NCI-H2081 (cell line): ENCODE measurements at places on chromosomes 12 and 14.

- no peak for DNase-seq
Observed at GRCh38 chr14:68589447-68590200, 203.2 kb downstream of the ZFP36L1 start.

DNA sequence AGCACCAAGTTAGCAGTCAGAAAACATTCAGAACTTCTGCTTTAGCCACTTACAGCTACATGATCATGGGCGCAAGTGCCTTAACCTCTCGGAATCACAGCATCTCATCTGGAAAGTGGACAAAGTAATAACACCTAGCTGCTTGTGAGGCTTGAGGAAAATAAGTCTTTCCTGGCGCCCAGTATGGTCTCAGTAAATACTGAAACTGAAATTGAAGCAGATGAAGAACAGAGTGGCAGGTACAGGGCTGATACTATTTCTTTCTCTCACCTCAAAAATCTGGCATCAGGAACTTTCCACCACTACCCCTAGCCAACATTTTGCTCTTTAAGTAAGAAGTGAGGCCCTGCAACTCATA, 129.7 kb upstream of the FUT8 start:
- no peak for DNase-seq

DNA sequence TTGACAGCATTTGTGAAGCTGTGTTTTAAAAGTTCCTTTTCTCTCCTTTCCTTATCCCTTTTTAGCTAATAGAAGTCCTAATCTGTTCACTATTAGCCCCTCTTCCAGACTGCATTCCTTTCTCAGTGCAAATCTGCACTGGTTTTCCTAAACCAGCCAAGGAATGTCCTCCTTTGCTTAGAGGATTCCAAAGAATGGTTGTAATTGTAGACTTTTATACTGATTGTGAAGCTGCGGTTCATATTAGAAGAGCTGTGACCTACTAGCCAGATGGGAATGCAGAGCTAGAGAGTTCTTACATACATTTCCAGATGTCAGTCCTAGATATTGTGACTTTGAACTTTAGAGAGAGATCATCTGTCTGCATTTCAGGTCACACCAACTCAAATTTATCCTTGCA, 79.8 kb downstream of the MYRFL start:
- no peak for DNase-seq

GRCh38 chr12:90951432-90952105, 3.4 kb downstream of the CCER1 start:
- no peak for DNase-seq

- no peak for DNase-seq
Observed at GRCh38 chr12:123267335-123267920, 4.2 kb downstream of the CDK2AP1 start.

DNA sequence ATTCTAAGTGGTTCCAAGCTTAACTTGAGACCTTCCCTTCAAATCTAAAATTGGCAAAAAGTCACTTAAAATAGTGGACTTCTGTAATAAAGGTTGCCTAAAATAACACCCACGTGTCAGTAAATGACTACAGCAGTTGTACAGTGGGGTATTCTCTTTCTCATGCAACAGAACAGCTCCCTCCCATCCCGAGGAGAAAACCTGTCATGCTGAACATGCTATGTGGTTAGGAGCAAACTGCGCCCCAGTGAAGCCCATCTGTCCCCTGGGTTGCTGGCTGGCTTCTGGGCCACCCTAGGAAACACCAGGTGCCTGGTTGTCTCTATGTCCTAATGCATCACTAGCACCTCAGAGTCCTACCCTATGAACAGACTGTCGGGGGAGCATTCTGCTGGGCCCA, 2.7 kb downstream of the BTBD6 start:
- no peak for DNase-seq

DNA sequence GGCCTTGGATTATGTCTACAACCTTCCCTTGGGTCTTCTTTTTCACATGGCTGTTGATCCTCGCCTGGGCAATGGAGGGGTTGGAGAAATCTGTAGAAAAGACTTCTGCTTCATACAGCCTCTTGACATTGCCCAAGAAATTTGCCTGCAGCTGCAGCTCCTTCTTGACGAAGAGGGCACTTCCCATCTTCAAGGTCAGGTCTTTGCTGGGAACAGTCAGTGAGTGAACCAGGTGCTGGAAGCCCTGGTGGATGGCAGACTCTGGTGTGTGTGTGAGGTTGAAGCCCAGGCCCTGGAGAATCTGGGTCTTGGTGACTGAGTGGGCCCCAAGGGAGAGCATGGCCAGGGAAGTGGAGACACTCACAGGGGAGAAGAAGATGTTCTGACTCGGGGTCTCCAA, 6.7 kb downstream of the SERPINA9 start:
- DNase-seq = no peak

GRCh38 chr12:47707905-47708543, 2.2 kb upstream of the RPAP3 start:
- DNase-seq = no peak

DNA sequence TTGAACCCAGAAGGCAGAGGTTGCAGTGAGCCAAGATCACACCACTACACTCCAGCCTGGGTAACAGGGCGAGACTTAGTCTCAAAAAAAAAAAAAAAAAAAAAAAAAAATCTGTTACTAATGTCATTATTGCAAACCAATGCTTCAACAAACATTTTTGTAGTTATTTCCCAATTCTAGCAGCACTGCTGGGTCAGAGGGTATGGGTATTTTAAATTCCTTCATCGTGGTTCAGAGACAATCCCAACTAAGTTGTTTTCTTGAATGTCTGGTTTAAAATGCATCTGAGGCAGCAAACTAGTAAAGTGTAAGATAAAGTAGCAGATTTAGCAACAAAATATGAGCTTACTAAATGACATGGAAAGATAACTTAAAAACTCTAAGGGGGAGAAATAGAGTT, 65.6 kb downstream of the FERMT2 start:
- DNase-seq = no peak

GRCh38 chr12:104793285-104793684, 164.8 kb downstream of the SLC41A2 start:
- no peak for DNase-seq

GRCh38 chr14:68596211-68596610, 196.7 kb downstream of the ZFP36L1 start:
- DNase-seq = no peak

DNA sequence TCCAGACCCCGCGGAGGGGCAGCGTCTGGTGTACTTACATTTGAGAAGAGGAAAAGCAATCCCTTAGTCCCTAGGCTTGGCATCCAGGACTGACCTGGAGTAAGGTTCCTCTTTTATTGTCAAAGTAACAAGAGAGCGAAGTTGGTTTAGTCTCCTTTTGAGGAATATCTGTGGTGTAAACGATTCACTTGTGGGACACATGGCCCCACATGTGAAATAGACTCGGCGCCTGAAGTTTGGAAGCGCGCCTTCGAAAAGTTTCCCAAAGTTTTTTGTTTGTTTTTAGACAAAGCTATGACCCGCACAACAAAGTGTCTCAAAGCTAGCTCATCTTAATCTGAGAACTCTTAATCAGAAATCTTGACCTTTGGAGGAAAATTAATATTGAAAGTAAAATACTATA, 744 bp downstream of the STYX start:
- DNase-seq = no peak
